Foreskin fibroblast (primary cell): ENCODE measurements at places on chromosomes 16 and 17.
A peak's percentile ranks its signal among the peaks of the same experiment; 100 is the strongest.

DNA sequence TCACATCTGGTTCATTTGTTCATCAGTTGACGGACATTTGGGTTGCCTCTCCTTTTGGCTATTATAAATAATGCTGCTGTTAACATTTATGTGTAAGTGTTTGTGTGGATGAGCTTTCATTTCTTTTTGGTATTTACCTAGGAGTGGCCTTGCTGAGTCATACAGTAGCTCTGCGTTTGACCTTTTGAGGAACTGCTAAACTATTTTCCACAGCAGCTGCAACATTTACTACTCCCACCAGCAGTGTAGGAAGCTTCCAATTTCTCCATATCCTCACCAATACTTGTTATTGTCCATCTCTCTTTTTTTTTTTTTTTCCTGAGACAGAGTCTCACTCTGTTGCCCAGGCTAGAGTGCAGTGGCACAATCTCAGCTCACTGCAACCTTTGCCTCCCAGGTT is 20.7 kb upstream of the PLCG2 start:
- peak; percentile 32 for DNase-seq

DNA sequence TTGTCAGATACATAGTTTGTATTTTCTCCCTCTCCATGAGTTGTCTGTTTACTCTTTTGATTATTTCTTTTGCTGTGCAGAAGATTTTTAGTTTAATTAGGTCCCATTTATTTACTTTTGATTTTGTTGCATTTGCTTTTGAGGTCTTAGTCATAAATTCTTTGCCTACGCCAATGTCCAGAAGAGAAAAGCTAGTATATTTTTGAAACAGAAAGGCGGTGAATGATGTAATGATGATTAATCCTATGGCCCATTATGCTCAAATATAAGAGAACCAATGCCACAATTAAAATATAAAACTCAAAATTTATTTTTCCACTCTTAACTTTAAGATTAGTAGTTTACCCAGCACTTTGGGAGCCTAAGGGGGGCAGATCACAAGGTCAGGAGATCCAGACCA is 59.8 kb upstream of the SMIM36 start:
- peak; percentile 15 for DNase-seq

DNA sequence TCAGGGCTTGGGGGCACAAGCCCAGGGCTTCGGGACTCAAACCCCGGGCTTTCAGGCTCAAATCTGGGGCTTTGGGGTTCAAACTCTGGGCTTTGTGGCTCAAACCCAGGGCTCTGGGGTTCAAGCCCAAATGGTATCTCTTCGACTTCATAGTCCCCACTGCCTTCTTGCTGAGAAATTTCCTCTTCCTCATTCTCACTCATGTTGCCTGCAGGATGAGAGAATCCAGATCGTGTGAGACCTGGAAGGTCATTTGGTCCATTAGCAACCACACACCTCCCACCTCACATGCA is 576 bp downstream of the ZNF768 start:
- no peak for DNase-seq

DNA sequence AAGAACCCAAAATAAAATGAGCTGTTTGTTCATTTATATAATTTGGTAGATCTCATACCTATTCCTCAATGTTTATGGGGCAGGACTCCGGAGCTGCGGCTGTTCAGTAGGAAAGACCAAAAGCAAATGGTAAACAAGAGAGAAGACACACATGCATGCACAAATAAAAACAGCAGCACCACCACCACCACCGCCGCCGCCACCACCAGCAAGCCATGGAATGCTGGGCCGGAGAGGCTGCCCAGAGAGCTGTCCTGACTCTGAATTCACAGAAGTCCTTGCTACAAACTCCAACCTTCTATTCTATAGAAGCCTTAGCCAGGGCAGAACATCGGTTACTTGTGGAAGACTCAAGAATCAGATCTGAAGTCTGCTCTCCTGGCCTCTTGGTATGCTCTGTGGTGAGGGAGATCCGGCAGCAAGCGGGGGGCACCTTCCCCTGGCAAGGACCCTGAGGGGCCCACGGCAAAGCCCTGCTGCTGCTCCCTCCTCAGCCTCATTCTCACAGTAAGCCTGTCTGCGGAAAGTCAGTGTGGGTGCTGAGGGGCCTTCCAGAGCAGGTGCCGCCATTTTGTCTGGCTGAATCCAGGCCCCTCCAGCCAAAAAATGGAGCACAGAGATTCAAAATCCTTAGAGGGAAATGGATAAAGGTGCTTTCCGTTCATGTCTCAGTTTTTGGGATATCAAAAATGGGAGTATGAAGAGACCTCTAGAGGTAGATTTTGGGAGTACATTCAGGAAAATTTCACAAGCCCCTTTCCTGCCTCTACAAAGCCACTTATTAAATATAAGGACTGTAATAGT is 6.4 kb upstream of the FOXJ1 start:
- DNase-seq = peak; percentile 52

GRCh38 chr17:63116967-63117830 is 151.2 kb downstream of the TANC2 start:
- DNase-seq = peak; percentile 35

- no peak for DNase-seq
Measured at GRCh38 chr16:79089735-79090284, 510.7 kb downstream of the MAF start.

DNA sequence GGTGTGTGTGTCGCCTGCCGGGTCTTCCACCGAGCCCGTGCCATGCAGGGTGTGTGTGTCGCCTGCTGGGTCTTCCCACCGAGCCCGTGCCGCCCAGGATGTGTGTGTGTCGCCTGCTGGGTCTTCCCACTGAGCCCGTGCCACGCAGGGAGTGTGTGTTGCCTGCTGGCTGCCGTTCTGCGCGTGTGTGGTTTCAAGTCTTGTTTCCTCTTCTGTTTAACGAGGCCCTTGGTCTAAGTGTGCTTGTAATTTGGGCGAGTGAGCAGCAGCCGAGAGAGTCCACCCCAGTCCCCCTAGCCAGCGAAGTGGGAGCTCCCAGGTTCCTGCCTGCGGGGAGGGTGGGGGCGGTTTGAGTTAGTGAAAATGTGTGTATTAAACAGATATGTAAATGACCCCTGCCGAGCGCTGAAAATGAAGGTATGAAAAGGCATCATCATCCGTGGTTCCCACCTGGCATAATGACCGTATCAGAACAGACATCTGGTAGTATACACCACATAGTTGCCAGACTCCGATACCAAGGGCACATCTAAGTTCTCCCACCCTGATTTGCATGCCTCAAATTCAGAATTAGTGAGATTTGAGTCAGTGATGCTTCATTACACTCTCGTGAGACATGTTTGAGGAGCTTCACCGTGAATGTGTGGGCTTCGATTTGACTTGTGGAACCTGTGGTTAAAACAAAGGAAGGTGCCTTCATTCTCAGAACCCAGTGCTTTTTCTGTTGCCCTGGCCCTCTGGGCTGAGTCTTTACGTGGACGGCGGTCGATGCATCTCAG is 114.5 kb upstream of the CHMP6 start:
- DNase-seq = no peak

- no peak for DNase-seq
Measured at GRCh38 chr17:77729587-77729986, 228.9 kb upstream of the TNRC6C start.
